Suppressor macrophage treated with lipopolysaccharide for 1 hour (primary cell): ENCODE measurements at places on chromosomes 7 and 10.

GRCh38 chr10:132450466-132450824 is 53.4 kb downstream of the PWWP2B start:
- DNase-seq = no peak

DNA sequence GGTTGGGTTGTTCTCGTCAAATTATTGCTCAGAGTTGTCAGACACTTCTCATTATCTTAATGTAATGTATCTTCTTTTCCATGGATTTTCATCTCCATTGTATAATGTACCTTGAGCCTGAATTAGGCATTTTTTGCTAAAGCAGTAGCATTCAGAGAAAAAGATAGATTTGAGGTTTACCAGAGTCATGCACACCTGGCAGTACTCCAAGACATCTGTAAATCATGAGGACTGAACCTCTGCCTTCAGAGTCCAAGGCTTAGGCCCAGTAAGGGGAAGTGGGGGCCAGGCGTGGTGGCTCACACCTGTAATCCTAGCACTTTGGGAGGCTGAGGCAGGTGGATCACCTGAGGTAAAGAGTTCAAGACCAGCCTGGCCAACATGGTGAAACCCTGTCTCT is 624.3 kb upstream of the MBL2 start:
- no peak for DNase-seq

DNA sequence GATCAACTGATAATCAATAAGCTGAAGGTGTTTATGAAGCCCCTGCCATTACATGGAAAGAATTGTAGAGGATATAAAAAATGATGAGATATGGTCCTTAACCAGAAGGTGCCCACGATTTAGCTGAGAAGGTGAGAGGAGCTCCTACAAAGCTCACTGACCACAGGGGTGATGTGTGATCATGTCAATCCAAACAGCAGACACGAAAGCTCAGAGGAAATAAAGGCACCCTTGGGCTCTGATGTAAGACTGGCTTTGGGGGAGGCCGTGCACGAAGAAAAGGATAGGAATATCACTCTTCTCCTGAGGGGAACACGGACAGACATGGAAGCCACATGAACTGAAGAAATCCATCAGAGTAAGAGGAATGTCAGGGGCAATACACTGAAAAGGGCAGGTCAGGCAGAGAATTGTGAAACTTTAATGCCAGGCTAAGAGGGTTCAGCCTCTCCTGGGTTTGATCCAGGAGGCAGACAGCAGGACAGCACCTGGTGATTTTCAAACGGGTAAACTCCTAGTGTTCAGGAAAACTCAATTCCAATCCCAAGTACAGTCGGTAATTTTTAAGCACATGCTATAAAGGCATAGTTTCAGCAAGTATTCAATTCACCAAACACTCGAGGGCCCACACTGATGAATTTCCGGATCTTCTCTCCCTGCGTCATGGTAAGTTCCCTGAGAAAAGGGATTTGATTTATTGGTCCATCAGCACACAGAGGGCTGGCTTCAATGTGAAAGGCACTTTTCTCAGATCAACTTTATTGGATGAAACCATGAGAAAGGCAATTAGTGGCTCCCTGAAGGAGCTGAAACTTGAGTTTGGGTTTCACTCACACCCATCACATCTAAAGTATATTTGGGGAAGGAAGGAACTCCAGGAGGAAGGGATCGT is 163.8 kb downstream of the PRPF18 start:
- no peak for DNase-seq

DNA sequence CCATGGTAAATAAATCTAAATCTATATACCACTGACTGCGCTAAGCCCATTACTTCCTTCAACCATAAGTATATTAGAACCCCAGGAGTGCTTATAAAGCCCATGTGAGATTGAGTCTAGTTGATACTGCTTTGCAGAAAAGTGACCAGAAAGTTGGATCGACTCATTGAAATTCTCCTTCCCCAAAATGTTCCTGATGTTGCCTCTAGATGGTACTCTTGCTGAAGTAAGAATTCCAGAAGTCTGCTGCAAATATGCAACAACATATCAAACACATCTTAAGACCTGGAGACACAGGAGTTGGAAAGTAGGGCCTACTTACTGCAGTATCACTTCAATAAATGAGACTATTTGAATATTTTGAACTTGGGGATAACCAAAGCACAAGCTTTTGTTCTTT is 550.8 kb downstream of the IPMK start:
- DNase-seq = no peak

- no peak for DNase-seq
Observed at GRCh38 chr7:40717242-40717641, 582.4 kb downstream of the SUGCT start.

DNA sequence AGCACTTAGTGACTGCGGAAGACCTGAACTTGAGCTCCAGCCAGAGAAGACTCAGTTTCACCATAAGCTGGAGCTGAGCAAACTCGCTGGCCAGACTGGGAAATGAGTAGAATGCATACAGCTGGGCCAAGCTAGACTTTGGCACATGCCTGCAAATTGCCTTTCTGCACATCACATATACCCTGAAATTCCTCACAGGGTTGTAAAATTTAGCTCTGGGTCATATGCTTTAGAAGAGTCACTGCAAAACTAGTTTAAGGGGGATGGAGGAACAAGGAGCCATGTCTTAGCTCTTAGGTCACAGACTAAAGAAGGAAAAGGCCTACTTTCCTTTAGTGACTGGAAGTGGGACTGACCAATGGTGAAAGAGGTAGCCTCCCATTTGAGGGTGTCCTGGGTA is 67.6 kb downstream of the PPP1R3C start:
- no peak for DNase-seq

DNA sequence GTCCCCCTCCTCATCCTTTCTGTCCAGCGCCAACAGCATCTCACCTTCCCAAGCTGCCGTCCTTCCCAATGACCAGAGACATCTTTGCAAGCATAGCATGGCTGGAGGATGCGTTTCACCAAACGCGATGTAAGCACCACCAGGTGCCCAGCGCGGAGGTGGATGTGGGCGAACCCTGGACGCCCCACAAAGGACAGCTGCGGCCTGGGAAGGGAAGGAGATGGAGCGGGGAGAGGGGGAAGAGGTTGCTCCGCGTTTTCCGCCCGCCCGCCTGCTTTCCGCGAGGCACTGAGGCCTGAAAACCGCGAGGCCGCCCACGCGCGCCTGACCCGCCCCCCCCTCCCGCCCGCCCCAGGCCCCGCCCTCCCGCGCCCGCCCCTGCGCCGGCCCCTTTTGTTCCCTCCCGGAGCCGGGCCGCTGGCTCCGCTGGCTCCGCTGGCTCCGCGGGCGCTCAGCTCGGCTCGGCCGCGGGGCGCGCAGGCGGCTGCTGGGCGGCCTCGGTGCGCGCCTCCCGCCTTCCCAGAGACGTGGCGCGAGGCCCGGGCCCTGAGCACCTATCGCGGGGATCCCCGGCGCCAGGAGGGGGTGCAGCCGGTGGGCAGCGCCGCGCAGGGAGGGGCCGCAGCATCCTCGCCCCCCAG is at the start of gene CLIP2:
Gene CLIP2 (plus strand): TSS at position 390 of the 641 bp plus-strand sequence. CDS start 28,140 bp downstream, outside the sequence.
- DNase-seq = peak; percentile 97

DNA sequence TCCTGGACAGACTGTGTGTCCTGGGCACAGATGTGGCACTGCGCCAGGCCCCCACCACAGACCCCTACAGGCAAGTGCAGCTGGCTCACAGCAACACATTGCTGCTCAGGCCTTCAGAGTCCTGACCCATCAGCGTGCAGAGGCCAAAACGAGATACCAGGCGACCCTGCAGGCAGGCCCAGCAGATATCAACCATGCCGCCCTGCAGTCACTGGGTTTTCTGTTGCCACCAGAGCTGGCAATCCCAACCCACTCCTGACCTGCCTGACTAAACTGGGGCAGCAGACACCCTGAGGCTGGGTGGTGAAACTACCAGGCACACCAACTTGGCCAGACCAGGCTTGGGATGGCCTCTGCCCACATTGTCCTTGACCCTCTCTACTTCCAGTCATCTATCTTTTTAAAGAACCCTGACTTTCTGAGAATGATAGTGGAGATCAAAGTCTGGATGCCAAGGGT is 20.3 kb downstream of the ZCCHC24 start:
- no peak for DNase-seq

DNA sequence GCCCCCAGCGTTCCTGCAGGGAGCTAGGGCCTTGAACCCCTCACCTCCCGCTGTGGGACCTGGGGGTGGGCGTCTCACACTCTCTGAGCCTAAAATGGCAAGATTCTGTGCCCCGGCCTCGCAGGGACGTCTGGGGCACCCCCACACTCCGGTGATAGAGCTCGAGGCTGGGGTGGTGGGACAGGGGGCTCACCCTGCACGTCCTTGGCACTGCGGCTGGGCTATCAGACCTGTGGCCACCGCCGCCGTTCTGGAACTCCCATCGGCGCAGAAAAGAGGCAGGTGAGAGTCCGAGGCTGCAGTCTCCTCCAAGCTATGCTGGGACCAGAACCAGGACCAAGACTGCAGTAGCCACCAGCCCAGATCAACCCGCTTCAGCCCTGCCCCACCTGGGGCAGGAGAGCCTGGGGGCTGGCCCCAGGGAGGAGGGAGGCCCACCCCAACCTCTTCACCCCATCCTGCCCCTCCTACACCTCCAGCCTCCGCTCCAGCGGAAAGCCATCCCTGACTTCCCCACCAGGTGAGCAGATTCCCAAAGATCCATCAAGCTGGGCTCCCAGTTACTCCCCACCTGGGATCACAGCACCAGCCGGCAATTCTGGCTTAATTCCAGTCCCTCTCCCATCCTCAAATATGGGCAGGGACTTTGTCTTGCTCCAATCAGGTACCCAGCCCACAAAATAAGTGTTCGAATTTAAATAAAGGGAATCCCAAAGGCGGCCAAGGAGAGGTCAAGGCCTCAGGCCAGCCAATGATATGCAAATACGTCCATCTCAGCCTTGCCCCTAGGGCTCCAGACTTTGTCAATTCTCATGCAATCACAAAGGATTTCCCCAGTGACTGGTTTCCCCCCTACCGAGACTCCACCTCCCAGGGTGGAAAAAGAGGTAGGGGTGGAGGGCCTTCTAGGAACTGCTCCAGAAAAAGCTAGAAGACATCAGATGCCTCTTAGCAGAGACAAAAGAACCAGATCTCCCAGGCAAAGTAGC is 16.4 kb downstream of the TNRC18 start:
- DNase-seq = peak; percentile 55

- DNase-seq = no peak
Observed at GRCh38 chr10:5136468-5137087, 42.4 kb downstream of the AKR1C3 start.

GRCh38 chr10:48649349-48649944 is 35.2 kb upstream of the WDFY4 start:
- DNase-seq = peak; percentile 48

- no peak for DNase-seq
Observed at GRCh38 chr7:38893061-38893460, 15.9 kb downstream of the VPS41 start.

DNA sequence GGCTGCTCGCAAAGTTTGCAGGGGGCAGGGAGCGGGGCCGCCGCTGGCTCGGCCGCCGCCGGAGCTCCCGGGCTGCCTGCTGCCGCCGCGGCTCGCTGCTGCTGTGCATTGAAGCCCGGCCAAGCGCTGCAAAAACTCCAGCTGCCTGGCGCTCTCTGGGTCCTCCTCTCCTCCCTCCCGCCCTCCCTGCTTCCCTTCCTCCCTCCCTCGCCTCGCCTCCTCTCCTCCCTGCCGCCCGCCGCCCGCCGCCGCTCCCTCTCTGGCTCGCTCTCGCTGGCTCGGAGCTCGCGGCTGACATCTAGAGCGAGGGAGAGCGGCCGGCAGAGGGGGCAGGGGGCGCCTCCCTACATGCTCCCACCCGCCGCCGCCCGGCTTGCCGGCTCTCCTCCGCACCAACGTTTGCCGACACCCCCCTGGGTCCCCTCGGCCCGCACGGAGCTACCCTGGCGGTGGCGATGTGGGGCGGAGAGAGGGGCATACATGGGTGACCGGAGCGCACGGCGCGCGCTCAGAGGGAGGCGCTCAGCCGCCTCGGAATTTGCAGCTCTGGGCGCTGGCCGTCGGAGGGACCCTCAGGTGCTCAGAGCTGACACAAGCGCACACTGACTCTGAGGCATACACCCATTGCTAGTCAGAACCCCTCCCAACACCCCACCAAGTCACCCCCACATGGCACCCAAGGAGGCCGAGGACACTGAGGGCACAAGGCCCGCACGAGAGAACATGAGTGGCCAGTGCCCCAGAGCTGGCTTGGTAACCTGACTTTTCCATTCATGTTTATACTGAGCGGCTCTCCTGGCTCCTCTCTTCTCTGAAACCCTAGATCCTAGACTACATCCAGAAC is 1.2 kb upstream of the PLXNA4 start:
- DNase-seq = no peak

DNA sequence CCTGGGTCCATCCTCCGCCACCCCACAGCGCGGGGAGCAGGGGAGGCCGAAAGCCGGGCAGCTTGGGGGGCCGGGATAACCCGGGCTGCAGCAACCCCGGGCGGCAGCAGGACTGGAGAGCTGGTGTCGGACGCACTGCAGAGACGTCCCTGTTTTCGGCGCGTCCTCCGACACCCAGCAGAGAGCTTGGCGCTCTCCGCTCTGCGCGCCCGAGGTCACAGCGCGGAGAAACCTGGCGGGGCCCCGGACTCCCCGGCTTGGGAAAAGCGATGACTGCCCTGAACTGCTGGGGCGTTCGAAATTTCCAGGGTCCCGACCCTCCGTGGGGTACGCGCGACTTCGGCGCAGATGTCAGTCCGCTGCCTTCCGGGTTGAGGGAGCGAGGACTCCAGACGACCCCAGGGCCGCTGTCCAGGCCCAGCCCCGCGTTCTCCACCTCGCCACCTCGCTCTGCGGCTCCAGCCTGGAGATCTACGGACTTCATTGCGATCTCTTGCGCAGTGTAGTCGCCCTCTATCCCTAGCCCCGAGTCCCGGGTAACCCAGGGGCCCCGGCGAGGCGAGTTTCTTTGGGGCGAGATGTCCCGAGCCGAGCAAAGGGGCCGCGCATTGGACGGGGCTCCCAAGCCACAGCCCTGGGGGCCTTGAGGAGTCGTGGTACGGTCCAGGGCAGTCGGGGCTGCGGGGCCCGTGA is 617 bp upstream of the FOXI2 start:
- DNase-seq = no peak

GRCh38 chr7:33964417-33965182 is 59.3 kb downstream of the BMPER start:
- DNase-seq = no peak
